Brain microvascular endothelial cell (primary cell): ENCODE measurements at places on chromosomes 3 and 15.
A peak's percentile ranks its signal among the peaks of the same experiment; 100 is the strongest.

DNA sequence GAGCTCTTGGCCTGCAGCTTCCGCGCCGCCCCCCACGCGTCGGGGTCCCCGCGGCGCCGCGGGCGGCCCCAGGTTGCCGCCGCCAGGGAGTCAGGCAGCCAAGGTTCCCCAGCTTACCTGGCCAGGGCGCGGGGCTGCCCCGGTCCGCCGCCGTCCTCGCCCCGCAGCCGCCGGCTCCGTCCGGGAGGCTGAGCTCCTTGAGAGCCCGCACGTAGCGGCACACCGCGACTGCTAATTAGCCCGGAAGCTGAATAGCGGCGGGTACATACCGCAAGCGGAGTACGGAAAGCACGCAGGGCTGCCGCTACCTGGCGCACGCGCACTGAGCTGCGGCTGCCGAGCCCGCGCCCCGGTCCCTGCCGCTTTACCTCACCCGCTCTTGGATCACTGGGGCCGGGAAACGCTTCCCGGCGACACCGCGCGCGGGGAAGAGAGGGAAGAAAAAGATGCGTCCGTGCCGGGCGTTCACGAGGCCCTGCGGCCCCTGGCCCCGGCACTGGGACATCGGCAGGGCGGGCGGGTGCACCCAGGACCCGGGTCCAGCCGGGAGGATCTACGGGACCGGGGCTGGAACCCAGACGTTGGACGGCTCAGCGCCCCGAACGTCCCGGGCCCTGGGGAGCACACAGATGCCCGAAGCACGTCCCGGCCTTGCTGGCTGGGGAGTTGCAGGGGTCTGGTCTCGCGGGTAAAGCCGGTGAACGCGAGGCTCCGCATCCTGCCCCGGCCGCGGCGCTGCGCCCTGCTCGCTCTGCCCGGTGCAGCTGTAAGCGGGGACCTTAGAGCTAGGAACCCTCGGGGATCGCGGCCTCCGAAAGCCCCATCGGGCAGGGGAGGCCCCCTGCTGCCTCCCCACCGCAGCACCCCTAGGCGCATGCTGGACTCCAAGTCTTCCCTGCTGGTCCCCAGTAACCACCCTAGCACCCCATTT lies at the start of gene GOLGA8B:
TSS of gene GOLGA8B (minus strand) at position 253 of the 931 bp plus-strand sequence. CDS start 47,739 bp downstream, outside the sequence.
- DNase-seq, result no peak

DNA sequence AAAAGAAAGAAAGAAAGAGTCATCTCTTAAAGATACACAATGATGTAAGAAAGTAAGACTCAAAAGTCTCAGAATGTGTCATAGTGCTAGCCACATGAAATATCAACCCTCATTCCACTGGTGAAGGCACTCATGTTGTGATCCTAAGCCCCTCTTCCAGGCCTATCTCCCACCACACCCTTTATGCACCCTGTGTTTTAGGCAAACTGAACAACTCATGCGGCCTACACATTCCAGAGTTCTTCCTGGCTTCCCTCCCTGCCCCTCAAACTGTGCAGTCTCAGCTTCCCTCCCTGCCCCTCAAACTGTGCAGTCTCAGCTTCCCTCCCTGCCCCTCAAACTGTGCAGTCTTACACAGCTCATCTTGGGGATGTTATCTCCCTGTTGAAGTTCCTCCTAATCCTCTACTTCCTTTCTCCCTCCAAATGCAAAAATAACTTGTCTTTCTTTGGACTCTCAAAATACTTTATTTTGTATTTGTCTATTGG lies 69.0 kb upstream of the FNDC3B start:
- peak; percentile 9 for DNase-seq

GRCh38 chr3:113574213-113574612 lies 41.9 kb downstream of the SIDT1 start:
- no peak for DNase-seq

DNA sequence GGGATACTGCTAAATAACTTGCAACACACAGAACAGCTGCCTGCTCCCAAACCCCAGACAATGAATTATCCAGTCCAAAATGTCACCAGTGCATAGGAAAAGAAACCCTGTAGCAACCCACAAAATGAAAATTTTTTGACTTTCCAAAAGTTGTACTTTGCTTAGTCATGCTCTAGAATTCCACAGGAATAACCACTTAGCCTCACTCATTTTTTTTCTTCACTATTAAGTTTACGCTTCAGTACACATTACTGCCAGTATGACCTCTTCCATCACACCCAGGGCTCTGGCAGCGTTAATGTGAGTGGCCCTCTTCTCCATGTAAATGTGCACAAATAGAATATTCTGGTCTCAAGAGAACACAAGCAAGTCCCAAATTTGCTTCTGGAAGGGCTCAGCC lies 259.8 kb downstream of the MAGI1 start:
- no peak for DNase-seq

DNA sequence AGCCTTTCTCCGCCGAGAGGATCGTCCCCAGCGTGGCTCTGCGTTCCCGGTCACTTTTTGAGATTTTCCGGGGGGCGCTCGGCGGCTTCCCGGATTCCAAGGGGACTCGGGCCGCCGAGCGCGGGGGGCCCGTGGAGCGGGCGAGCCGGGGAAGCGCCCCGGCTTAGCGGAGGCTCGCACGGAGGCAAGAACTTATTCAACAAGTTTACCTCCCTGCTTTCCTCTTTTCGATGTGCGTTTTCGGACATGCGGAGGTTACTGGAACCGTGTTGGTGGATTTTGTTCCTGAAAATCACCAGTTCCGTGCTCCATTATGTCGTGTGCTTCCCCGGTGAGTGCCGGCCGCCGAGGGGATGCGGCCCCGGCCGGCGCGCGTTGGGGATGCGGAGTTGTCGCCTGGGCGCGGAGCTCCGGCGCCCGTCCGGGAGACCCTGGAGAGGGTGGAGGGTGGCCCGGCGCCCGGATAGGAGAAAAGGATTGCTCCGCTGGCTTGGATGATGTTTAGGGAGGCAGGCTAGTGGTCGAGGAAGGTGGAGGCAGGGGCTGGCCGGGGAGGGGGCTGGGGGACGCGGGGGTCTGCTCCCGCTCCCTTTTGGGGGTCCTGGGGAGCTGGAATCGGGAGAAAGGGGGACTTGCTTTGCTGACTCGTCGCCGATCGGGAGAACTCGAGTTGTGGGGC lies 810 bp downstream of the PTPRG start:
- DNase-seq, result no peak

DNA sequence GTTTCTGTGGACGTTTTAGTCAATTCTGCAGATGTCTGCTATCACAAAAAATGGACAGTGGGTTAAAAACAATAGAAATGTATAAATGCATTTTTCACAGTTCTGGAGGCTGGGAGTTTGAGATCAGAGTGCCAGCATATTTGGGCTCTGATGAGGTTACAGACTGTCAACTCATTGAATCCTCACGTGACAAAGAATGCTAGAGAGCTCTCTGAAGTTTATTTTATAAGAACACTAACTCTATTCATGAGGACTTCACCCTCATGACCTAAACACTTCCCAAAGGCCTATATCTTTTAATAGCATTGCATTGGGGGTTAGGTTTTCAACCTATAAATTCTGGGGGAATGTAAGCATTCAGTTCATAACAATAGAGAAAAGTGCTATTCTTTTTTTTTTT lies 182.6 kb upstream of the SLITRK3 start:
- DNase-seq, result no peak

GRCh38 chr3:56443372-56443771 lies 24.9 kb downstream of the ERC2 start:
- no peak for DNase-seq

DNA sequence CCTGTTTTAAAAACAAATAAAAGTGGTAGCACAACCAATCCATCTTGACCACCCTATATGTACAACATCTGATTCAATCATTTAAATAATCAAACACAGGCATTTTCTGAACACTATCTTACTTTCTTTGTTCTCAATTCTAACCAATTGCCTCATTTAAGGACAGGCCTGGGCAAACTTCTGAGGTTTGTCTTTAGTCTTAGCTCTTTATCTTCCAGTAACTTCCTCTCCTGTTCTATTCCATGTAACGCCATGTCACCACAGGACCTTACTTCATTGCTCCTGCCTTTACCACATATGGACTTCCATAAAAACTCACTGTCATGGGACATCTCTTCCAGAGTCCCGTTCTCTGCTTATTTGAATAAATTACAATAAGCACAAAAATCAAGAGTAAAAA lies 14.9 kb downstream of the HDGFL3 start:
- no peak for DNase-seq
